ENCODE measurements at places on chromosomes 7 and 10.
A peak's percentile ranks its signal among the peaks of the same experiment; 100 is the strongest.

GRCh38 chr10:78717200-78717599 lies 351.6 kb upstream of the ZMIZ1 start:
- no peak overlapping the region for H3K4me3 ChIP-seq
- H3K27ac ChIP-seq, result no peak overlapping the region
- no peaks in the 10 kb centered on the region for H3K36me3 ChIP-seq
- H3K4me1 ChIP-seq, result no peaks in the 10 kb centered on the region
- DNase-seq, result no peak

GRCh38 chr7:95599069-95599468 lies 2.8 kb upstream of the PDK4 start:
- H3K4me3 ChIP-seq, result no peak overlapping the region
- peaks cover 39% of the 10 kb centered on the region for H3K27me3 ChIP-seq
- no peak for DNase-seq
- no peaks in the 10 kb centered on the region for H3K36me3 ChIP-seq
- H3K4me1 ChIP-seq, result peaks cover 5% of the 10 kb centered on the region

- no peak overlapping the region for H3K27ac ChIP-seq
- H3K4me1 ChIP-seq, result no peaks in the 10 kb centered on the region
- H3K4me3 ChIP-seq, result no peak overlapping the region
- H3K36me3 ChIP-seq, result no peaks in the 10 kb centered on the region
These were observed 25.9 kb downstream of the ST8SIA6 start for GRCh38 chr10:17428351-17429097.

- H3K4me1 ChIP-seq, result peaks cover 15% of the 10 kb centered on the region
- no peaks in the 10 kb centered on the region for H3K27me3 ChIP-seq
- H3K27ac ChIP-seq, result no peak overlapping the region
- no peak for DNase-seq
- H3K4me3 ChIP-seq, result no peak overlapping the region
These were observed 4.4 kb upstream of the ST7 start for GRCh38 chr7:116948934-116949333.

DNA sequence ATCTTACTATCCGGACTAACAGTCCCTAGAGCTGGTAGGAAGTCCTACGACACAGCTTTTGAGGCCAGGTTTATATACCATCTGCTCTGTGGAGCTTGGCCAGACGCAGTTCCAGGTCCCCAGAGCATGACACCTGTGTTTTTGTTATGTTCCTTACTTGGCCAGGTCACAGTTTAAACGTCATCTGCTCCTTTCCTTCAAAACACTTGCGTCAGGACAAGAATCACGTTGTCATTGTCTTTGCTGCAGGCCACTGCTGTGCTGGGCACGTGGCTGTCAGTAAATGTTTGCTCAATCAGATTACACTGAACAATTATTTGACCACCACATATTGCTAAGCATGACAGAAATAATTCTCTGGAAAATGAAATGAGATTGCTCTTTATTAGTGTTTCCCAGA lies 23.9 kb downstream of the SLC18A2 start:
- no peaks in the 10 kb centered on the region for H3K4me1 ChIP-seq
- DNase-seq, result no peak
- H3K27ac ChIP-seq, result no peak overlapping the region

DNA sequence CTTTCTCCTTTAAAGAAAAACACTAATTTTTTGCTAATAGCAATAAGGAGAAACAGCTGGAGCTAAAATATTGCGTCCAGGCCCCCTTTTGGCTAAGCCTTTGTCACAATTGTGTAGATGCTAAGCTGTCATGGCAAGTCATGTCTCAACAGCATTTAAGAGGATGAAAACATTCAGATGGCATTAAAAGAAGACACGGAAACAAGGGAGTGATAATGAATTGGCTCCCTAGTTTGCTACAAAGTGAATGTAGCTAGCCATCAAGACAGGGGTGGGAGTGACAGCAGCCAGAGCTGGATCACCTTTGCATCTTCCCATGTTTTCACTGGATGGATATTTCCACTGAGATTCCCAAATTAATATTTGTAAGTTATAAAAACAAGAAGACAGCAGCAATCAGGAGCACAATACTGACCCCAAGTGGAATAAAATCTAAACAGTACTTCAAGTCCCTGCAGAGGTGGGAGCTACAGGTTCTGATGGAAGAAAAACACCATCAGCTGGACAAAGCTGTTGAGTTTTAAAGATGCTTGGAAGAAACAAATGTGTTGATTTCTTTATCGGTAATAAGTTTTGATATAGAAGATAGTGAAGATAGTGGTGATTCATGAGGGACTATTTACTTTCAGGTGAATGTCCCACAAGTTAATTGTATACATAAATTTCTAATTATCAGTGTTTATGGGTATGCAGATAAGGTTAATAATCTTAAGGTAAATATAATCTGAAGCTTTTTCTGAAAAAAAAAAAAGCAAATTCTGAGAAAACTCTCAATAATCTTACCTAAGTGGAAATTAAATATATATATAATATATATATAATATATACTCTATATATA lies 129.4 kb downstream of the SLC16A9 start:
- H3K4me3 ChIP-seq, result no peak overlapping the region
- H3K36me3 ChIP-seq, result no peaks in the 10 kb centered on the region
- H3K27ac ChIP-seq, result no peak overlapping the region

DNA sequence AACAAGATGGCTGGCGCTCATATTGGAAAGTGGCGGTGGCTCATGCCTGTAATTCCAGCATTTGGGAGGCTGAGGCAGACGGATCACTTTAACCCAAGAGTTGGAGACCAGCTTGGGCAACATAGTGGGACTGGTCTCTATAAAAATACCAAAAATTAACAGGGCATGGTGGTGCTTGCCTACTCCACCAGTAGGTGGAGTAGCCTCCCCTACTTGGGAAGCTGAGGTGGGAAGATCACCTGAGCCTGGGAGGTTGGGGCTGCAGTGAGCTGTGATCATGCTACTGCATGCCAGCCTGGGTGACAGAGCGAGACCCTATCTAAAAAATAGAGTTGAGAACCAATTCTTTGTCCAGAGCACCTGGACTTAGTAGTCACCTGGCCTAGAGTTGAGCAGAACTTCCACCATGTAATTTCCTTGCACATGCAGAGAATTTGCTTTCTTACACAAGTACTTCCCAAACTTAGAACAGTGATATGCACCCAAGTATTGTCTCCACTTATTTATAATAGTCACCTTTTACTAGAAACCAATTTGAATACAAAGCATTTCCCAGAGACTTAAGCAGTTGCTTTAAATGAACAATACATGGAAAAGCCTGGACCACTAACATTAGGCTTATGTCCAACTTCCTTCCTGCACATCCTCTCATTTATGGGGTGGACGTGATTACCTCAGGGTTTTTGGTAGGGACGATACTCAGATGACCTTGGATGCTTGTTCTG lies 15.9 kb downstream of the LAMB4 start:
- no peaks in the 10 kb centered on the region for H3K36me3 ChIP-seq
- no peaks in the 10 kb centered on the region for H3K4me1 ChIP-seq
- H3K4me3 ChIP-seq, result no peak overlapping the region
- H3K27ac ChIP-seq, result no peak overlapping the region
- H3K27me3 ChIP-seq, result no peaks in the 10 kb centered on the region

GRCh38 chr7:107147464-107148393 lies 21.1 kb upstream of the HBP1 start:
- H3K4me3 ChIP-seq, result no peak overlapping the region
- DNase-seq, result peak; percentile 42
- H3K4me1 ChIP-seq, result no peaks in the 10 kb centered on the region
- no peaks in the 10 kb centered on the region for H3K27me3 ChIP-seq

GRCh38 chr7:55488216-55488615 lies 84.1 kb downstream of the VOPP1 start:
- no peaks in the 10 kb centered on the region for H3K4me1 ChIP-seq
- H3K27me3 ChIP-seq, result no peaks in the 10 kb centered on the region
- DNase-seq, result no peak
- no peak overlapping the region for H3K4me3 ChIP-seq
- no peaks in the 10 kb centered on the region for H3K36me3 ChIP-seq

GRCh38 chr10:72309290-72310240 lies 35.8 kb downstream of the DDIT4 start:
- H3K36me3 ChIP-seq, result no peaks in the 10 kb centered on the region
- DNase-seq, result no peak
- no peak overlapping the region for H3K27ac ChIP-seq
- H3K27me3 ChIP-seq, result no peaks in the 10 kb centered on the region

GRCh38 chr7:80183900-80184685 lies 49.5 kb downstream of the GNAI1 start:
- no peaks in the 10 kb centered on the region for H3K27me3 ChIP-seq
- no peak overlapping the region for H3K4me3 ChIP-seq
- DNase-seq, result no peak
- H3K36me3 ChIP-seq, result no peaks in the 10 kb centered on the region
- H3K27ac ChIP-seq, result no peak overlapping the region

- no peak overlapping the region for H3K27ac ChIP-seq
- peak overlapping the region; percentile 93 for H3K4me3 ChIP-seq
- peaks cover 27% of the 10 kb centered on the region for H3K27me3 ChIP-seq
- DNase-seq, result peak; percentile 33
These were observed 1.0 kb downstream of the UBTD1 start for GRCh38 chr10:97499561-97500296.
